ENCODE measurements at places on chromosomes 16 and 17. TPM values are rescaled to one million over a fixed set of nuclear protein-coding genes. Genes with fewer than 3 reads are reported as not detected.
A peak's percentile ranks its signal among the peaks of the same experiment; 100 is the strongest.

DNA sequence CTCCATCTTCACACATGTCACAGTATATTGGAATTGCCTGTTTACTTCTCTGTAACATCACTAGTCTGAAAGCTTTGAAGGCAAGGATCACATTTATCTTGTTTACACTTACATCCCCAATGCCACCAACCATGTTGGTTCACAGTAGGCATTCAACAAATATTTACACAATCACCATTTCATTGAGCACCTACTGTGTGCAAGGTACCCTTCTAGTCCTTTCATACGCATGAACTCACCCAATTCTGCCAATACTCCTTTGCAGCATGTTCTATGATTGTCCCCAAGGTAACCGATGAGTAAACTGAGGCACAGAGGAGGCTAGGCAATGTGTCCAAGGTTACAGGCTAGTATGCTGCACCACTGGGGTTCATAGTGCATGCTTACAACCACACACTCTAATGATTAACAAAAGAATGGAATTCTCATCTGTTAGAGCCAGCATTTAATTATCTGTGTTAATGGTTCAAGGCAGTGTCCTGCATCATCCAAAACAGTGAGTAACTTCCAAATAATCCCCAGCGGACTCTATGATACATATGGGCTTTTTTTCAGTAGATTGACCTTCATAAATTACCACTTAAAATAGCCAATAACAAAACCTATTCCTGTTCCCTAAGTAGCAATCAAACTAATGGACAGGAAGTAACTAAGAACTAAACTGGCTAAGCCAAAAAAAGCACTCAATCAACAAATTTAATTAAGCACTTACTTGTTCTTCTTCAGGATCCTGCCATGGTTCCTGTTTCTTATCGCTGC is 364.5 kb upstream of the XYLT1 start:
- no peak overlapping the region for H3K27ac ChIP-seq
- no peak overlapping the region for H3K4me3 ChIP-seq
- no peaks in the 10 kb centered on the region for H3K36me3 ChIP-seq
- peaks cover 33% of the 10 kb centered on the region for H3K27me3 ChIP-seq
- no peaks in the 10 kb centered on the region for H3K4me1 ChIP-seq
- no peak for DNase-seq

DNA sequence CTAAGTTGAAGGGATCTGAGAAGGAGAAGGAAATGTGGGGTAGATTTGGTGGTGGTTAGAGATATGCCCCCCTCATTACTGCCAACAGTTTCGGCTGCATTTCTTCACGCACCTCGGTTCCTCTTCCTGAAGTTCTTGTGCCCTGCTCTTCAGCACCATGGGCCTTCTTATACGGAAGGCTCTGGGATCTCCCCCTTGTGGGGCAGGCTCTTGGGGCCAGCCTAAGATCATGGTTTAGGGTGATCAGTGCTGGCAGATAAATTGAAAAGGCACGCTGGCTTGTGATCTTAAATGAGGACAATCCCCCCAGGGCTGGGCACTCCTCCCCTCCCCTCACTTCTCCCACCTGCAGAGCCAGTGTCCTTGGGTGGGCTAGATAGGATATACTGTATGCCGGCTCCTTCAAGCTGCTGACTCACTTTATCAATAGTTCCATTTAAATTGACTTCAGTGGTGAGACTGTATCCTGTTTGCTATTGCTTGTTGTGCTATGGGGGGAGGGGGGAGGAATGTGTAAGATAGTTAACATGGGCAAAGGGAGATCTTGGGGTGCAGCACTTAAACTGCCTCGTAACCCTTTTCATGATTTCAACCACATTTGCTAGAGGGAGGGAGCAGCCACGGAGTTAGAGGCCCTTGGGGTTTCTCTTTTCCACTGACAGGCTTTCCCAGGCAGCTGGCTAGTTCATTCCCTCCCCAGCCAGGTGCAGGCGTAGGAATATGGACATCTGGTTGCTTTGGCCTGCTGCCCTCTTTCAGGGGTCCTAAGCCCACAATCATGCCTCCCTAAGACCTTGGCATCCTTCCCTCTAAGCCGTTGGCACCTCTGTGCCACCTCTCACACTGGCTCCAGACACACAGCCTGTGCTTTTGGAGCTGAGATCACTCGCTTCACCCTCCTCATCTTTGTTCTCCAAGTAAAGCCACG is 28.3 kb downstream of the STH start:
- no peaks in the 10 kb centered on the region for H3K27me3 ChIP-seq
- H3K4me1 ChIP-seq = peaks cover 20% of the 10 kb centered on the region
- H3K4me3 ChIP-seq = no peak overlapping the region

- H3K4me3 ChIP-seq = no peak overlapping the region
- peaks cover 56% of the 10 kb centered on the region for H3K27me3 ChIP-seq
- DNase-seq = no peak
- H3K36me3 ChIP-seq = no peaks in the 10 kb centered on the region
- no peaks in the 10 kb centered on the region for H3K4me1 ChIP-seq
Measured at GRCh38 chr16:5649762-5650743, 552.5 kb upstream of the EEF2KMT start.

NPIPA8 gene
- 0.49 TPM for total RNA-seq

CSH1 gene
- total RNA-seq = not detected

- H3K36me3 ChIP-seq = no peaks in the 10 kb centered on the region
- H3K27ac ChIP-seq = peak overlapping the region; percentile 91
- H3K4me3 ChIP-seq = peak overlapping the region; percentile 79
- peaks cover 44% of the 10 kb centered on the region for H3K27me3 ChIP-seq
- peaks cover 62% of the 10 kb centered on the region for H3K4me1 ChIP-seq
Measured at GRCh38 chr16:2473999-2474876, 689 bp upstream of the TBC1D24 start.

ATAD5 gene
- total RNA-seq = 0.36 TPM

LONP2 gene
- total RNA-seq = 67.8 TPM

DNA sequence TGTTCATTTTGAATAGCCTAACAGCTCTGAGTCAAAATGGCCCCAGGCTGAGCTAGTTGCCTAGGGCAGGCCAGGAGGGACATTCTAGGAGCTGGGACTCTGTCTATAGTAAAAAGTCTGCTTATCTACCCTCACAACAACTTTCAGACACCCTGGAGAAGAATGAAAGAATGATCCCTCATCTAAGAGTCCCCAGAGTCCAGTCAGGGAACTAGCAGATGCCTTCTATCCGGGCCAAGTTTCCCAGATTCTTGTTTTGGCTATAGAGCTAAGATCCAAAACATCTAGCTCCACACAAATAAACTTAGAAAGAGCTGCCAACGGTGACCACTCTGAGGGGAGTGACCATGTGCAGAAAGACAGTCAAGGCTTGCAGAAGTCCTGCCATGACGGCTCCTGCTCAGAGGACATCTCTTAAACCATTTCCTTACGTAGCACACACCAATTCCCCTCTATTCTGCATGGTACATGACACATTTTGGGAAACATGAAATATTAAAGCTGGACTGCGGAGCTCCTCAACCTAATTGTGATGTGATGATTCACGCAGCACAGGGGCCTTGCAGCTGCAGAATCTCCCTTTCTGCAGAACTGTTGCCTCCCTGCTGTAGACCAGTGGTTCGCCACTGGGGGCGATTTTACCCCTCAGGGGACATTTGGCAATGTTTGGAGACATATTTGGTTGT is 24.2 kb downstream of the FAM20A start:
- no peak overlapping the region for H3K4me3 ChIP-seq
- H3K36me3 ChIP-seq = no peaks in the 10 kb centered on the region
- peak; percentile 37 for DNase-seq
- peak overlapping the region; percentile 65 for H3K27ac ChIP-seq

CORO6 gene
- 101 TPM for total RNA-seq

- no peak overlapping the region for H3K4me3 ChIP-seq
- peaks cover 34% of the 10 kb centered on the region for H3K27me3 ChIP-seq
- H3K4me1 ChIP-seq = no peaks in the 10 kb centered on the region
- no peaks in the 10 kb centered on the region for H3K36me3 ChIP-seq
Measured at GRCh38 chr16:754656-755055, 5.9 kb upstream of the MSLN start.

SP6 gene
- 0.16 TPM for total RNA-seq

DHRS7C gene
- total RNA-seq = 3.1 TPM

- no peak within 1 kb of the TSS for H3K4me3 ChIP-seq
- no peaks in the 10 kb centered on the region for H3K4me1 ChIP-seq
- no peak within 1 kb of the TSS for H3K27ac ChIP-seq
- DNase-seq = no peak
- H3K27me3 ChIP-seq = peaks cover 6% of the 10 kb centered on the region
- H3K36me3 ChIP-seq = no peaks in the 10 kb centered on the region
Measured at GRCh38 chr17:10657148-10657547, at the start of gene MYH3. TSS of gene MYH3 (minus strand) at chr17:10657309. CDS start at chr17:10655064, 2,245 bp downstream.

GRCh38 chr17:19384723-19385391 is 2.1 kb downstream of the MFAP4 start:
- peak; percentile 89 for DNase-seq
- peaks cover 47% of the 10 kb centered on the region for H3K36me3 ChIP-seq
- peaks cover 72% of the 10 kb centered on the region for H3K4me1 ChIP-seq
- H3K27ac ChIP-seq = peak overlapping the region; percentile 88
- H3K4me3 ChIP-seq = peak overlapping the region; percentile 61

DNA sequence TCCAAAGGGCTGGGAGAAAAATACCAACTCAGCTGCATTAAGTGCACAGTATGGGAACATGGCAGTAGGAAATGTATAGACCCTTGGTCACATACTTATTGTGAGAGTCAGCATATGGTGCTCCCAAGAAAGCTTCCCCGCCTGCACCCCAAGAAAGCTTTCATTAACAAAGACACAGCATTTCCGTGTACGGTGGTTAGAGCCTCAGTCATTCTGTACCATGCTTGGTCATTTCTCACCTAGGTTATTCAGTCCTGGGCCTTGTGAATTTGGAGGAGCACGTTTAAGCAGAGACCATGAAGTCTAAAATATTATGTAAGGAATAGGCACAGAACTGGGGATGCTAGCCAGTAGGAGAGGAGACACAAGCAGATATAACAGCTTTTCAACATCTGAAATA is 56.1 kb downstream of the ESRP2 start:
- no peak overlapping the region for H3K4me3 ChIP-seq
- H3K27ac ChIP-seq = no peak overlapping the region
- peaks cover 57% of the 10 kb centered on the region for H3K36me3 ChIP-seq
- H3K27me3 ChIP-seq = no peaks in the 10 kb centered on the region
- peaks cover 12% of the 10 kb centered on the region for H3K4me1 ChIP-seq

- peaks cover 14% of the 10 kb centered on the region for H3K4me1 ChIP-seq
- no peak for DNase-seq
- peaks cover 18% of the 10 kb centered on the region for H3K27me3 ChIP-seq
- peak overlapping the region; percentile 75 for H3K4me3 ChIP-seq
Measured at GRCh38 chr16:57283959-57284208, 588 bp downstream of the PLLP start.
